Activated CD4-positive, CD25-positive, alpha-beta regulatory T cell (primary cell): ENCODE measurements at places on chromosomes 12 and 14.

- DNase-seq, result no peak
Observed at GRCh38 chr12:111767362-111768158, 827 bp downstream of the ALDH2 start.

GRCh38 chr12:110123919-110124268, 263 bp upstream of the IFT81 start:
- DNase-seq, result no peak

DNA sequence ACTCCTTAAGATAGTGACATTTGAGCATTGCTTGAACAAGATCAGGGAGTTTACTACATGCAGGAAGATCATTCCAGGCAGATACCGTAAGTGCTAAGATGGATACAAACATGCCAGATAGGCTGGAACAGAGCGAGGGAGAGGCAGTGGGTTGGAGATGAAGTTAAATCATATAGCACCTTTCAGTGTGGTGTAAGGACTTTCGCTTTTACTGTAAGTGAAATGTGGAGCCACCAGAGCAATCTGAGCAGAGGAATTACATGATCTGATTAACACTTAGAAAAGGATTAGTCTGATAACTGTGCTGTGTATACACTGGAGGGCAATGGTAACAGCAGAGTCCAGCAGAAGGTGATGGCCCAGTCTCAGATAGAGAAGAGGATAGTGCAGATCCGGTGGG, 163.0 kb upstream of the SSTR1 start:
- no peak for DNase-seq

GRCh38 chr12:44317651-44318126, 481.8 kb downstream of the TMEM117 start:
- no peak for DNase-seq

DNA sequence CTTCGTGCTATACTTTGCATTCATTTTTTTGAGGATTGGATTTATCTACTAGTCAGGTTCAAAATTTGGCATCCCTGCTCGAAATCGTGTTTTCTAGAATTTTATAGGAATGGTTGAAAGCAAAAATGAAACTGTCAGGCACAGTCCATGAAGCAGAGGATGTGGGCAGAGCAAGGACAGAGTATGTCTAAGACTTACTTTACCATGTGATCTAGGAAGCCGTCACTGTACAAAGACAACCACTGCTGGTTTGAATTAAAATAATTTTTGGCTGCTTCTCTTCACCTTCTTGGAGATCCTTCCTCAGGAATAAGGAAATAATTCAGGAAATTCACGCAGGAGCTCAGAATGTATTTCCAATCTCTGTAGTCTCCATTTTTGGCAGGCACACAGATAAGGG, 31.6 kb upstream of the SGPP1 start:
- no peak for DNase-seq

GRCh38 chr12:20798554-20798953, 12.0 kb upstream of the SLCO1B3 start:
- DNase-seq, result no peak

GRCh38 chr12:6833189-6833890, 5.1 kb downstream of the P3H3 start:
- DNase-seq, result no peak

- no peak for DNase-seq
Observed at GRCh38 chr12:127422935-127423566, 843.9 kb upstream of the TMEM132C start.

DNA sequence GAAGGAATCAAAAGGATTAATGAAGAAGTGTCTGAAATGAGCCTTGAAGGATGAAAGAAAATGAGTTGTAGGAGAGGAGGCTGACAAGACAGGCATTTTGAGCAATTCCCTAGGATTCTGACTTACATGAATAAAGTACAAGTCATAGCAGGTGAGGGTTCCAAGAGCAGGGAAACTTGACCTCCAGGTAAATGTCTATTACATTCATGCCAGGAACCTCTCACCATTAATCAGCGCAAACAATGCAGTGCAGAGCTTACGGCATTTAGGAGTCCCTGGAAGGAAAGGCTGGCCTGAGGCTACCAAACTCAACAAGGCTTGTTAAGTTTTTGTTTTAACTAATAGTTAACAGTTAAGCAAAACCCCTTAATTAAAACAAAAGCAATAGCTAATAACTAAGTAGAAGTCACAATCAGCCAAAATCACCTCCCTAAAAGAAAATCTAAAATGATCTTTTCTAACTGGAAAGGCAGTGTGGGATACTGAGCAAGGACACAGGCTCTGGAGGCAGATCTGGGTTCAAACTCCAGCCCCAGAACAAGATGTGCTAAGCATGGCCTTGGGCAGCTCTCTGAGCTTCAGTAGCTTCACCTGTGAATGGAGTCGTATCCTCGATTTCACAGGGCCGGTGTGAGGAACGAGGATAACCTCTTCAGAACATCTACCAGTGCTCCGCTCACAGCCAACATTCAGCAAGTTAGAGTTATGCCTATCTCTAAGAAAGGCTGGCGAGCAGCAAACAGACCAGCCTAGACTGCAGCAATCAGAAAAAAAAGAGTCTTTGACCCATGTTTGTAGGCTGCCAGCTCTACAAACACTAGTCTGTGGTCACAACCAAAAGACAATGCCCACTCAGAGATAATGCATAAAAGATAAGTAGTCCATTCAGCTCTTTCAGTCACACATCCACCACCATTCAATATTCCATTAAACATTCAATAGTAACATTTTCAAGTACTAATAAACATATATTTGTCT, 16.9 kb downstream of the PPTC7 start:
- no peak for DNase-seq

DNA sequence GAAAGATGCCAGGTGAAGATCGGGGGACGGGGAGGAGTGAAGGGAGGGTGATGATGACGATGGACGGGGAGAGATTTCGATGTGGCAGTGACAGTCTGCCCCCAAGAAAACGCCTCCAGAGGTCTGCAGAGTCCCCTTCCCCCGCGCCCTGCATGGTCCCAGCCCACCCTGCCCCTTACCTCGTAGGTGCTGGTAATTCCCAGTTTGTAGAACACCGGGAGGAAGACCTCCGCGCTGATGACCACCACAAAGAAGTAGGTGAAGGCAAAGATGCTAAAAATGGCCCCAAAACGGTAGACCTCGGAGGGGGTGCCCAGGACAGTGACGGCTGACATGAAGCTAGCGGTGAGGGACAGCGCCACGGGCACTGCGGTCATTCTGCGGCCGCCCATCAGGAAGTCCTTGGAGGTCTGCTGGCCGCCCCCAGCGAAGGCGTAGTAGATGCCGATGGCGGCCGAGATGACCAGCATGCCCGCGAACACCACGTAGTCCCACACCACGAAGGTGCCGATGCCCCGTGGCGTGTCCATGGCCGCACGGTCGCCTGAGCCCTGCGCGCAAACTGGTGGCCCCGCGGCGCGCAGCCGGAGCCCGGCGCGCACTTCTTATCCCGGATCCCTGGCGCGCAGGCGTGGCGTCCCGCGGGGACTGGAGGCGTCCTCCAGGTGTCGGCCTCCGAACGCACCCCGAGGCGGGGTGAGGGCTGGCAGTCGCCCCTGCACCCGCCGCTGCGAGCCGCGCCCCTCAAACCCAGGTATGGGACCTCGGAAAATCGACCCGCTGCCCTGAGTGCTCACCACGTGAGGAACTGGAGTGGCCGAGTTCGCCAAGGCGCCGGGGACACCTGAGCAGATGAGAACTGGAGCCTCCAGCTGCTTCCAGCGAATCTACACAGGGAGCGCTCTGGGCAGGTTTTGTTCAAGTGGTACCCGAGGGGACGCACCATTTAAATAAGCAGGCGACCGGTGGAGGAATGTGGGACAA, at the start of gene SLC5A8:
SLC5A8 (minus strand) TSS at position 920 of the 984 bp plus-strand sequence; CDS start at position 530, 390 bp downstream.
- DNase-seq, result no peak

- no peak for DNase-seq
Observed at GRCh38 chr12:94805749-94806529, 155.6 kb upstream of the TMCC3 start.

DNA sequence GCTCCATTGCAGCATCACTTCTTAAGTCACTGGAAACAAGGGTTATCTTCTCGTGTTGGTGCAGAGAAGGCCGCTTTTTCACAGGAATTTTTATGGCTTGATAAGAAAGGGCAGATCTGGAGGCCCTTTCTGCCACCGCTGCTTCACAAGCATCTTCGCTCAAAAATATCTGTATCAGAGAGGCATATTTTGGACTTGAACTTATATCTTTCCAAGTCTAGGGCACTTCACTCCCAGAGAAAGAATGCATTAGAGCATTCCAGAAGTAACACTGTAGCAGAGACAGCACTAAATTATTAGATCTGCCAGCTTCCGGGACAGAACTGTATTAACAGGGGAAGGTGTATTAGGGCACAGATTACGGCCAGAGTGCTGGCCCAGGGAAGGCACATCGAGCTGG, 151.7 kb upstream of the AMIGO2 start:
- no peak for DNase-seq

DNA sequence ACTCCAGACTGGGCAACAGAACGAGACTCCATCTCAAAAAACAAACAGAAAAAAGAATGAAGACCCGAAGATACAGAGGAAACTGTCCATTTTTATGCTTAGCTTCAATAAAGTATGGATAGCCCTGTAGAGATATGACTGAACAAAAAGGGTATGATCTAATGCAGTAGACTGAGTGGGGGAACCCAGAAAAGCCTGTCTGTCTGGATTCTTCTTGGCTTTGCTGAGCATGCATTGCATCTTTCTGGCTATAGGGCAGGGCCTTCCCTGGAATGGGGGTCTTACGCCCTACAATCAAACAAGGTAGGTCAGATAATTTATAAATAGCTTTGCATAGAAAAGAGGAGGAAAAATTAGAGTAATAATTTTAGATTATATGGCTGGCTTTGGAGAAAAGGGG, 10.1 kb downstream of the MIA2 start:
- DNase-seq, result no peak

- DNase-seq, result no peak
Observed at GRCh38 chr12:47938594-47938993, 24.8 kb upstream of the TMEM106C start.

GRCh38 chr12:75011120-75011519, 198.5 kb downstream of the KCNC2 start:
- DNase-seq, result no peak

DNA sequence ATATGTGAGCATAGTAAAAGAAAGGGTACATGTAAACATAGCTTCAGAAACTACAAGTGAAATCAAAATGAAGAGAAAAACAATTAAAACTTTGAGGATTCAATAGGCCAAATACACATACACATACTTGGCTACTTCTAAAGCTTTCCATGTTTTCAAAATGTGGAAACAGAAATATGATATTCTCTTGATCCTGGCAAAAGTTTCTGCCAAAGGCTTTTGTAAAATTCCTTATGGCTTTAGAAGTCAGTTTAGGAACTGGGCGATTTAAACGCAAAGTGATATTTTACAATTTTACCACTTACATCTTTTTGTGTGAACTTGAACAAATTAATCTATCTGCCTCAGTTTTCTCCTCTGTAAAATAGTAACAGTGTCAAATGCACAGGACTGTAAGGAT, 756.4 kb downstream of the C12orf50 start:
- DNase-seq, result no peak

DNA sequence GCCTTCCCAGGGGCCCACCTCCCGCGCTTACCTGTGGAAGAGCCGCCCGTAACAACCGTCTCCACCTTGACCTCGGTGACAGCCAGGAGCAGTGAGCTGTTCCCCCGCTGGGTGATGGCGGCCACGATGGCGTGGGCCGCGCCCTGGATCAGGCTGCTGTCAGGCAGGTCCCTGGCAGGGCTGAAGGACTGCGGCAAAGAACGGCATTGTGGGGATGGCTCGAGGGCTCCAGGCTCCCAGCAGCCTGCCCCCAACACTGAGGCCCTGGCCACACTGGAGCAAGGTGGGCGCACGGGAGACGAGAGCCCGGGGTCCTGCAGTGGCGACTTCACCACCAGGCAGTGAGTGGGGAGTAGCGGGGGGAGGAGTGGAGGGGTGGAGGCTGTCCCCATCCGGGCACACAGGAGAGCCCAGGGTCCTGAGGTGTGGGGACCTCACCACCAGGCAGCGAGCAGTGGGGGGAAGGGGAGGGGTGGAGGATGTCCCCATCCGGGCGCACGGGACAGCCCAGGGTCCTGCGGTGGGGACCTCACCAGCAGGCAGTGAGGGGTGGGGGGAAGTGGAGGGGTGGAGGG, 25.0 kb downstream of the JAG2 start:
- no peak for DNase-seq

GRCh38 chr12:122825773-122826724, 9.2 kb upstream of the HIP1R start:
- no peak for DNase-seq

DNA sequence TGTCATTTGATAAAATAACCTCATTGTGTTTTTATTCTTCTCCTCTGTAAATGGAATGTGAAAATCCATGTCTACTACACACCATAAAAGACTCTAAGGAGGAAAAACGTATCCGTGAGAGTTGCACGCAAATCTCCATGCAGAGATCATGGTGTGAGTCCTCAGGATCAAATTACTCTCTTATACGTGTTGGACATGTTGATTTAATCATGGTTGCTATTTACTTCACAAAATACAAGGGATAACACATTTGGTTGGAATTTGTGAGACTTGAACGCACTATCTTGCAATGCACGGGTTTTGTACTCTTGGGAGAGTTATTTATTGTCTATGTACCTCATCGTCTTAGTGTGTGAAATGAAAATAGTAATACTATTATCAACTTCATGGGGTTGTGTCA, 128.0 kb upstream of the RASSF8 start:
- DNase-seq, result no peak

GRCh38 chr12:1767407-1768090, 52.8 kb upstream of the LRTM2 start:
- no peak for DNase-seq

DNA sequence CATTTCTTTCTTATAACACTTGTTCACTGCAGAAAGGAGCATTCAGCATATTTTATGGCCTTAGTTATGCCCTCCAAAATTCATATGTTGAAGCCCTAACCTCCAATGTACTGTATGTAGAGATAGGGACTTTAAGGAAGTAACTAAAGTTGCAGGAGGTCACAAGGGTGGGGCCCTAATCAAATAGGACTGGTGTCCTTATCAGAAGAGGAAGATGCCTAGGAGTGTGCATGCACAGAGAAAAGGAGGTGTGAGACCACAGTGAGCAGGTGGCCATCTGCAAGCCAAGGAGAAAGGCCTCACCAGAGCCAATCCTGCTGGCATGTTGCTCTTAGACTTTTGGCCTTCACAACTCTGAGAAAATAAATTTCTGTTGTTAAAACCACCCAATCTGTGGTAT, 12.9 kb upstream of the E2F7 start:
- no peak for DNase-seq

GRCh38 chr12:58670623-58671022, 249.7 kb downstream of the LRIG3 start:
- no peak for DNase-seq

DNA sequence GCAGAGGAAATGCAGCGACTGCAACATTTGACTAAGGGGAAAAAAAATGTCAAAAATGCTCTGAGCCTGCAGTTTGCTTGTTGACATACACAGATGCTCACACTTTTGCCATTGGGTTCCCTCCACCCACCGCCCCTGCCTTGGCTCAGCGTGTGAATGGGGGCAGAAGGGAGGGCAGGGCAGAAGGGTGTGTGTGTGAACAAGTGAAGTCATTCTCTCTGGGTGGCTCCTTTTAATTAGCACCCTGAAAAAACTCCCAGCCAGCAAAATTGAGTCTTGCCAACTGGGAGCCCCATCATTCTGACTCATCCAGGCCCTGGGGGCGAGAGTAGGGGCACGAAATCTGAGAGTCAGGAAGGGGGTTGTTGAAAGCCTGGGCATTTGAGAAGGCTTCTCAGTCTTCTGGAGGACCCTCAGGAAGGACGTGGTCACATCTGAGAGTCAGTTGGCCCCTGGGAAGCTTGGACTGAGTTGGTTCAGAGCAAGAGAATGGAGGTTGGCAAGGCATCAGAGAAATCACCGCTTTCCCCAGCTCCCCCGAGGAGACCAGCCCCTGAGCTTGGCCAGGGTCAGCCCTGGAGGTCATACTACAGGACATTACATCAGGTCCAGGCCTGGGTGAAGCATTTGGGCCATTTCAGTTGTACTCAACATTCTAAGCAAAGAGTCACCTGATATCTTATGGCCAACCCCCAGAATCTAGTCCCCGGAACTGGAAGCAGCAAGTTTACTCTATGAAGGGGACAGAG, 22.7 kb upstream of the KRT78 start:
- DNase-seq, result no peak
